Activated CD4-positive, alpha-beta T cell treated with anti-CD3 and anti-CD28 coated beads, Interleukin-2, amount 50 U/mL, for 48 hours (primary cell): ENCODE measurements at places on chromosomes 3 and 15.
A peak's percentile ranks its signal among the peaks of the same experiment; 100 is the strongest.

DNA sequence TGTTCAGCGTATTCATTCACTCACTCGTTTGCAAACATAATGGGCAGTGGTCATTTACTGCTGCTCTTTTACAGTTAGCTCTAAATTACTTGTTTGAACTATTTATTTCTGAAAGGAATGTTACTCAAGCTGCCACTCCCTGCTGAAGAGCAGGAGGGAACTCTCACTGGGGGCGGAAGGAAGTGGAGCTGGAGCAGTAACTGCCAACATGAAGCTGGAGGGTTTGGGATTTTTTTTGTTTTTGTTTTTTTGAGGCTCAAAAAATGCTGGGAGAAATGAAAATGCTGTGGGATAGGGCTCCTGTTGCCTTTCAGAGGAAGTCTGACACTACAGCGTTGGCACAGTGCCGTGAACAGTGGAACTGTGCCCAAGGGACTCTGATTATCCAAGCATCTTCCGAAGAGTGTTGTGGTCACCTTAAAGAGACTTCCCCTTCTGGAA lies 44.1 kb downstream of the SENP2 start:
- no peak for DNase-seq

DNA sequence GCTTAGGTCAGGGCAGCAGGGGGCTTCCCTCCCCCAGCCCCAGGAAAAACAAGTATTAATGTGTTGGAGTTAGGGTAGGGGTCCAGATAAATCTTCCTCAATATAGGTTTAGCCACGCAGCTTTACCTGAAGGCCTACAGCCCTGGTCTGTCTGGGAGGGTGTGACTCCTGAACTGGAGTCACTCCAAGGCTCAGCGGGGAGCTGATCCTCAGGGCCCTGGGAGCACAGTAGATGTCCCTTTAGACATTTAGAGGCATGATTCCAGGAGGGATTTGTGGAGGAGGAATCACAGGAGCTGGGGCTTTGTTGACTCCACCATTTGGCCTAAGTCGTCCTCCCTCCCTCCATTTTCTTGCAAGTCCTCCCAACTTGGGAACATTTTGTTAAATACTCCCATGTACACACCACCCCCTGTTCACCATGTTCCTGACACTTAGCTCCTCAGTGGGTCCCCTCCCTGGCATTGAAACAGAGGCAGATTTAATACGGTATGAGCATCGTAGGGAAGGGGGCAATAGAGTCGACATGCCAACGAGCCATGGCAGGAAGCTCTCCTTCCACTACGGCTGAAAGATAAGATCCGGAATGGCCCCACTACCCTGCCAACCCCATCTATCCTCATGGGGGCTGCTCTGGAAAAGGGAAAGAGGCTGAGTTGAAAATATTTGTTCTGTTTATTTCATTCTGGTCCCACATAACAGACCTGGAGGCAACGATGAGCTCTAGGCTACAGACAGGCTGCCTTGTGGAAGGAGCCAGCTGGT lies 69.0 kb upstream of the LARS2 start:
- no peak for DNase-seq

DNA sequence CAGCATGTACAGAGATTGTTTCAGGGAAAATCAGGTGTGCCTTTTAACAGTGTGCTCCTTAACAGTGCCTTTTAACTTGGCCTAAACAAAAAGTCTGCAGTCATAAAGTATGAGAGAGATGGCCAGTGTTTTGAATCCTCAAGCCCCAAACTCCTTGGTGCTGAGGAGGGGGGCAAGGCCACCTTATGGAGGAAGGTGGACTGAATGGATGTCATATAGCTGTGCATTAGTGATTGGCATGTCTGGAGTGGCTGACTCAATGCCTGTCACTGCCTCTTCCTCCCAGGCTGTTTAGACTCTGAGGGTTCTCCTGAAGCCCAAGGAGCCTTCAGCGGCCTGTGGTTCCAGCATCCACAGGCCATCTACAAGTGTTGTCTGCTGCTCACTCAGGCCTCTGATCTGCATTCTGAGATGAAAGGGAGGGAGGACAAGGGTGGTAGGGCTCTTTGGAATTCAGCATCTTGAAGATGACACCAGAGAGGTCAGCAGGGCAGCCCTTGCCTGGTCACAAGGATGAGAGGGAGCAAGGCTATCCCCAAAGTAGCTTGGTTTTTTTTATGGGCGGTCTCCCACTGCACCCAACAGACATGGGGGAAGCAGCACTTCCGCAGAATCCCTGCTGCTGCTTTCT lies 1.5 kb downstream of the FOXL2NB start:
- no peak for DNase-seq

DNA sequence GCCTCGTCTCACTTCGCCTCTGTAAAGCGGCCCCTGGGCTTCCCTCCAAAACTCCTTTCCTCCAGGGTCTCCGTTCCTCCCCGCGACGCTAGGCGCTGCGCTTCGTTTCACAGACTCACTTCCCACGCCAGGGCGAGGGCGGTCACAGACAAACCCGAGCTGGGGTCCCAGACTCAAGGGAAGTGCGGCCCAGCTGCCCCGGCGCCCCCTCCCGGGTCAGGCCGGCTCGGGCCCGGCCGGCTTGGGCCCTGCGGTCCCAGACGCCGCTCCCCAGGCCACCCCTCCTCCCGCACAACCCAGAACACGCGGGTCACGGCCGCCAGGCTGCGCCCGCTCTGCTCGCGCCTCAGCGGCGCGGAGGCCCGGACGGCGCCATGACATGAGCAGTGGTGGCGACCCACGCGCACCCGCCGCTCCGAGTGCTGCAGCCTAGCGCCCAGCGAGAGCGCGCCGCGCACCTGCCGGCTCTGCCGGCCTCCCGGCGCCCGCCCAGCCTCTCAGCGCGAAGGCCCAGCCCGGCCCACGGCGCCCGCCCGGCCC lies 547 bp downstream of the NUP210 start:
- DNase-seq = peak; percentile 54

GRCh38 chr3:138394156-138394555 lies 40.3 kb upstream of the ESYT3 start:
- DNase-seq = no peak

GRCh38 chr3:128548426-128549282 lies 55.7 kb upstream of the GATA2 start:
- no peak for DNase-seq

DNA sequence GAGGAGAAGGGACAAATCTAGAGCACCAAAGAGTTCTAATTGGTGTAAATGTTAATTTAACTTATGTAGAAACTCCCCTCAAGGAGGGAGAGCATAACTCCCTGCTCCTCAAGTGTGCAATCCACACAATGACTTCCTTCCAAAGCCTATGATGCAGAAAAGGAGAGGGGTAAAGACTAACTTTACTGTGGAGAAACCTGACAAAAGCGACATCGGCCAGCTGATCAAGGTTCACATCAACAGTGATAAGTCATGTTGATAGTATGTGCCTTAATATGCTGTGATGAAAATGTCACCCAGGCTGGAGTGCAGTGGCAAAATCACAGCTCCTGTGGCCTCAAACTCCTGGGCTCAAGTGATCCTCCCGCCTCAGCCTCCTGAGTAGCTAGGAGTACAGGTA lies 76.5 kb downstream of the TFDP2 start:
- DNase-seq = no peak

GRCh38 chr3:40912461-40912860 lies 286.8 kb upstream of the CTNNB1 start:
- DNase-seq = no peak

DNA sequence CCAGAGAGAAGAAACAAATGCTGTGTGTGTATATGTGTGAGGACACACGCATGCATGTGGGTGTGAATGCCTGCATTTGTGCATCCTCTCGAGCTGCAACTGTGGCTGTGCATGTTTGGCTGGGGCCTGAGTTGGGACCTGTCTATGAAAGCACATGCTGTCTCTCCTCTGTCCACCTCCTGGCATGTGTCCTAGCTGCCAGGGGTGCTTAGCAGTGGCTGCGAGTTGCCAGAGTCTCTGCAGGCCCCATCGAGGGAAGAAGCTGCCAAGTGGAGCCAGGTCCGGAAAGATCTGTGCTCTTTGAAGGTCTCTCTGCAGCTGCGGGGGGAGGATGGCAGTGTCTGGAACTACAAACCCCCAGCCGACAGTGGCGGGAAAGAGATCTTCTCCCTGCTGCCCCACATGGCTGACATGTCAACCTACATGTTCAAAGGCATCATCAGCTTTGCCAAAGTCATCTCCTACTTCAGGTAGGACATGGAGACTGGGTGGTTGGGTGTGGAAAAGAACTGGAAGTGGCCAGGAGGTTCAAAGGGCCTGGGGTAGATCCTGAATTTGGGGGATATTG lies 30.7 kb downstream of the NR1I2 start:
- DNase-seq = no peak

- DNase-seq = no peak
Observed at GRCh38 chr3:178284181-178284580, 252.1 kb upstream of the KCNMB2 start.

GRCh38 chr3:134721214-134721613 lies 70.4 kb upstream of the KY start:
- no peak for DNase-seq

- no peak for DNase-seq
Observed at GRCh38 chr3:72309661-72310418, 524.9 kb upstream of the PROK2 start.

DNA sequence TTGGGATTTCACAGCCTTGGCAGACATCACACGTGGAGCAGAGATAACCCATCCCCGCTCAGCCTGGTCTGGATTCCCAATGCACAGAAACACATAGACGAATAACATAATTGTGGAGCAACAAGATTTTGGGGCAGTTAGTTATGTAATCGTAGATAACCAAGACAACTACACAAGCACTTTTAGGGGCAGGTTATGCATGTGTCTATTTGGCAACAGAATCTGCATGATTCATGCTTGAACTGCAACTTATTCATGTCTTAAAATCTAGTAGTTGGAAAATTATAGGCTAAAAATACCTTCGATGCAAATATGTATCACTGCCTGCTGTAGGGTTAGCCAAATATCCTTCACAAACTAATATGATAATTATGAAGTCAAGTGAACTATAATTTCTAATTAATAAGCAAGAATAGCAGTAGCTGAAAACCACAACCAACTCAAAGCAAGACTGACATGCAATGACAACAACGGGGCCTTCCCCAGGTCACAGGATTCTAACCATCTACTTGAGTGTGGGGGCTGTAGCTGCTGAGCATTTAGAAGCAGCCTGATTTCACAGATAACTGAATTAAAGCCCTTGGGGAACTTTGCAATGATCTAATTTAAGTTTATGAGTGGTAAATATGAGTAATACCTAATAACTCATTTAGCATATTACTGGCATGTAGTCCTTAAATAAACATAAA lies 31.1 kb downstream of the DGKG start:
- DNase-seq = no peak

- peak; percentile 76 for DNase-seq
Observed at GRCh38 chr3:197878427-197878826, 71.6 kb upstream of the RPL35A start.

GRCh38 chr3:23258110-23258509 lies 55.0 kb downstream of the UBE2E2 start:
- DNase-seq = no peak

DNA sequence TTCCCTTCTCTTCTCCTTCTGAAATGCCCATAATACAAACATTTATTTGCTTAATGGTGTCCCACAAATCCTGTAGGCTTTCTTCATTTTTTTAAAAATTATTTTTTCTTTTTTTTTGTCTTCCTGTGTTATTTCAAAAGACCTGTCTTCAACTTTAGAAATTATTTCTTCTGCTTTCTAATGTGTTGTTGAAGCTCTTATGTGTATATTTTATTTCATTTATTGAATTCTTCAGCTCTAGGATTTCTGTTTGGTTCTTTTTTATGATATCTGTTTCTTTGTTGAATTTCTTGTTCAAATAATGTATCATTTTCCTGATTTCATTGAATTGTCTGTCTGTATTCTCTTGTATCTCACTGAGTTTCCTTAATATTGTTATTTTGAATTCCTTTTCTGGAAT lies 63.1 kb downstream of the AP4E1 start:
- DNase-seq = no peak
